ENCODE measurements at places on chromosomes 11 and 22. TPM values are rescaled to one million over a fixed set of nuclear protein-coding genes. Genes with fewer than 3 reads are reported as not detected.

DNA sequence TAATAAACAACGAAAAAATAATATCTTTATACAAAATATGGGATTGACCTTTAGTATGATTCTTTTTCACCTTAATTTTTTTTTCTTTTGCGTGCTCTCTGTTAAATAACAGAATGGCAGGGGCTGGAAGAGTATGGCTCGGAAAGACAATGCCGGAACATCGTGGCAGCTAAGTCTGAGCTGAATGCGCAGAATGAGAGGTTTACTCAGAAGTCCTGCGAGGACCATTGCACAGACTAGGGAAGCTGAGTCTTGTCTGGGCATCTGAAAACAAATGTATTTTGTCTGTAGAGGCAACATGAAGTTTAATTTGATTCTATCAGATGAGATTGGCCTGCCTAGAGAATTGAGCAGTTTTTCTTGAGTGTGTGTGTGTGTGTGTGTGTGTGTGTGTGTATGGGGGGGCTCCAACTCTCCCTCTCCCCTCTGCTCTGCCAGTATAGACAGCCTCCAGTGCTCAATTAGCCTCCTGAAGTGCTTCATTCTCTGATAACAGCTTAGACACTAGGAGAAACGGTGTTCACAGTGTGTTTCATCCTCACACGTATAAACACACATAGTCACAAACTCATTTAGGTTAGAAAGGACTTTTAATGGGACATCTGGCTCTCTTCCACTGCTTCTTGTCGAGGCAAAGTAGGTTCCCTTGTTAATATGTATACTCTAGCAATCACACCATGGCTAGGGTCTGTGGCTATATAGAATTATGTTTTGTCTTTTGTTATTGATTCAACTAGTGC lies 244.3 kb upstream of the SORL1-AS1 start:
- no peak for DNase-seq
- H3K4me1 ChIP-seq, result peaks cover 7% of the 10 kb centered on the region
- H3K36me3 ChIP-seq, result no peaks in the 10 kb centered on the region
- H3K4me3 ChIP-seq, result no peak overlapping the region
- H3K27ac ChIP-seq, result no peak overlapping the region
- H3K27me3 ChIP-seq, result peaks cover 24% of the 10 kb centered on the region

DNA sequence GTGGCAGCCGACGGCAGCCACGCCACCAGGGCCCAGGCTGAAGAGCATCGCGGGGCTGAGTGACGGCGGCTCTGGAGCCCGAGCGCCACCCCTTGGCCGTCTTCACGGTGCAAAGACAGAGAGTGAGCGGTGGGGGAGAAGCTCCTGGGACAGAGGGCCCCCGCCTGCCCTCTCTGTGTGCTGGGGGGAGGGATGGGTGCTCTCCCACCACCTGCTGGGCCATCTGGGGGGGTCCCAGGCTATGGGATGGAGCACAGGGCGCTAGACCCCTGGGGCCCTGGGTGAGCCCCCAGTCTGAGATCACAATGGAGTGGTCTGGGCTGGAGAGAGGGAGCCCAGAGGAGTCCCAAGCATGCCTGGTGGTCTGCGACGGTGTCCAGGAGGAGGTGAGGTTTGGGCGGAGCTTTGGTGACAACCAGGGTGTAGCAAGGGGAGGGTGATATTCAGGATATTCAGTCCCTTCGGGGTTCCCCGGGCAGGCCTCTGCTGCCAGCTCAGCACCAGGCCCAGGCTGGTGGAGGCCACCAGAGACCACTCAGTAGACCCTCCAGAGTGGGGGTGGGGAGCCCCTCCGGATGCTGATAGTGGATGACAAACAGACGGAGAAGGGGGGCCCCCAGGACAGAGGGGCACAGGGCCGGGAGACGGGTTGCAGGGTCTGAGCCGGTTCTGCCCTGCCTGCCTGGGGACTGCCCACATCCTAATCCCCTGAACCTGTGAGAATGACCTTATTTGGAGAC lies 78.1 kb upstream of the PRR5 start:
- H3K27ac ChIP-seq, result no peak overlapping the region
- no peak overlapping the region for H3K4me3 ChIP-seq
- no peaks in the 10 kb centered on the region for H3K36me3 ChIP-seq
- DNase-seq, result peak; percentile 92
- peaks cover 7% of the 10 kb centered on the region for H3K27me3 ChIP-seq

Gene IL17REL
- total RNA-seq, result not detected

DNA sequence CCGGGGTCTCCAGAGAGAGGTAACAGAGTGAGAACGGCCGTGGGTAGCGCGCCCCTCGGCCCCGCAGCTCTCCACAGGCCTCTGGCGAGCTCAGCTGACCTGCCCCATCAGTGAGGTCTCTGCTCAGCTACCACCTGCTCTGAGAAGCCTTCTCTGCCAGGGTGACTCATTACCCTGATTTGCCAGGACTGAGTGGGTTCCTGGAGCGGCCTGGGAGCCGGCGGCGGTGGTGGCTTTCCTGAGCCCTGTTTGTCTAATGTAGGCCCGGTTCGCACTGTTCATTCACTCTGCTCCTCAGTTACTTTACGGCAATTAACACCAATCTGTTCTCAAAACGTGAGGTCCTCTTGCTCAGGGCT lies 351.0 kb upstream of the B3GAT1 start:
- no peaks in the 10 kb centered on the region for H3K27me3 ChIP-seq
- no peak for DNase-seq
- no peak overlapping the region for H3K27ac ChIP-seq
- no peak overlapping the region for H3K4me3 ChIP-seq

DNA sequence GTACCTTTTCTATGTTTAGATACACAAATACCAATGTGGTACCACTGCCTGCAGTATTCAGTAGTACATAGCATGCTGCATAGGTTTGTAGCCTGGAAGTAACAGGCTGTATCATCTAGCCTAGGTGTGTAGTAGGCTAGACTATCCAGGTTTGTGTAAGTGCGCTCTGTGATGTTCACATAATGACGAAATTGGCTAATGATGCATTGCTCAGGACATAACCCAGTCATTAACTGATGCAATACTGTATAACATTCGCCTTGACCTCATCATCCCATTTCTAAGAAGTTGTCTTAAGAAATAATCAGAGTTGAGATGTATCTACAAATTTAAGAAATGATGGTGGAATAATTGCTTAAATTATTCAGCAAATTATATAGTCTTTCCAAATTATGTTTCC lies 116.0 kb upstream of the TIMP3 start:
- no peak for DNase-seq
- no peaks in the 10 kb centered on the region for H3K27me3 ChIP-seq
- H3K36me3 ChIP-seq, result no peaks in the 10 kb centered on the region
- no peak overlapping the region for H3K4me3 ChIP-seq
- H3K27ac ChIP-seq, result no peak overlapping the region

Gene KCNJ1
- total RNA-seq, result not detected

Gene SDHAF2
- 46.3 TPM for total RNA-seq

GRCh38 chr22:42280836-42281235 lies 10.4 kb upstream of the TCF20 start:
- no peaks in the 10 kb centered on the region for H3K36me3 ChIP-seq
- no peak overlapping the region for H3K4me3 ChIP-seq
- no peak overlapping the region for H3K27ac ChIP-seq
- peaks cover 56% of the 10 kb centered on the region for H3K27me3 ChIP-seq

GRCh38 chr11:1473786-1474185 lies 12.8 kb downstream of the MOB2 start:
- DNase-seq, result peak; percentile 52
- no peak overlapping the region for H3K27ac ChIP-seq
- H3K4me1 ChIP-seq, result no peaks in the 10 kb centered on the region

Gene TNNT3
- not detected for total RNA-seq

- peak; percentile 65 for DNase-seq
- peak overlapping the region; percentile 96 for H3K27ac ChIP-seq
Observed at GRCh38 chr11:61972672-61973475, 5.4 kb upstream of the FTH1 start.

- no peak overlapping the region for H3K27ac ChIP-seq
- H3K27me3 ChIP-seq, result peaks cover 30% of the 10 kb centered on the region
- H3K4me3 ChIP-seq, result no peak overlapping the region
- no peaks in the 10 kb centered on the region for H3K36me3 ChIP-seq
- H3K4me1 ChIP-seq, result peaks cover 5% of the 10 kb centered on the region
Observed at GRCh38 chr22:45096256-45096907, 67.3 kb upstream of the NUP50 start.

DNA sequence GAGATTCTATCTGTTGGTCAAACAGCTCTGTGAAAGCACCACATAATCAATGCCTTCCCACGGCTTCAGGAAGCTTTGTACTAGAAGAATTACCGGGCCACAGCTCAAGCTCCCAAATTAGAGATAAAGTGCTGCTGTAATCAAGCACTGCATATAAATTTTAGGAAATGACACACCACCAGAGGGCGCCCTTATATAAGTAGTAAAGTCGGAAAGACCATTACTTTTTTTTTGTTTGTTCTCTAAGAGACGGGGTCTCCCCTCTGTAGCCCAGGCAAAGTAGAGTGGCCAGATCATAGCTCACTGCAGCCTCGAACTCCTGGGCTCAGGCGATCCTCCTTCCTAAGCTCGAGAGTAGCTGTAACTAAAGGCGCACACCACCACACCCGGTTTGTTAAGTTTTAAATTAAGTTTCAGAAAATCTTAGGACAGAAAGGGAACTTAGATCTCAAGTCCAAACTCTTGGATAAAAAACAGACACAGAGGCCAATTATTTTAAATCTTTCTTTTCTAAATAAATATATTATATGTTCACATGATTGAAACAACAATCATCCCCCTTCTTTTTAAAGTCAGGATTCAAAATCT lies 32.6 kb downstream of the PRCP start:
- H3K4me3 ChIP-seq, result peak overlapping the region; percentile 66
- peak; percentile 39 for DNase-seq
- H3K27ac ChIP-seq, result no peak overlapping the region
- no peaks in the 10 kb centered on the region for H3K27me3 ChIP-seq
- no peaks in the 10 kb centered on the region for H3K36me3 ChIP-seq
- H3K4me1 ChIP-seq, result peaks cover 10% of the 10 kb centered on the region

DNA sequence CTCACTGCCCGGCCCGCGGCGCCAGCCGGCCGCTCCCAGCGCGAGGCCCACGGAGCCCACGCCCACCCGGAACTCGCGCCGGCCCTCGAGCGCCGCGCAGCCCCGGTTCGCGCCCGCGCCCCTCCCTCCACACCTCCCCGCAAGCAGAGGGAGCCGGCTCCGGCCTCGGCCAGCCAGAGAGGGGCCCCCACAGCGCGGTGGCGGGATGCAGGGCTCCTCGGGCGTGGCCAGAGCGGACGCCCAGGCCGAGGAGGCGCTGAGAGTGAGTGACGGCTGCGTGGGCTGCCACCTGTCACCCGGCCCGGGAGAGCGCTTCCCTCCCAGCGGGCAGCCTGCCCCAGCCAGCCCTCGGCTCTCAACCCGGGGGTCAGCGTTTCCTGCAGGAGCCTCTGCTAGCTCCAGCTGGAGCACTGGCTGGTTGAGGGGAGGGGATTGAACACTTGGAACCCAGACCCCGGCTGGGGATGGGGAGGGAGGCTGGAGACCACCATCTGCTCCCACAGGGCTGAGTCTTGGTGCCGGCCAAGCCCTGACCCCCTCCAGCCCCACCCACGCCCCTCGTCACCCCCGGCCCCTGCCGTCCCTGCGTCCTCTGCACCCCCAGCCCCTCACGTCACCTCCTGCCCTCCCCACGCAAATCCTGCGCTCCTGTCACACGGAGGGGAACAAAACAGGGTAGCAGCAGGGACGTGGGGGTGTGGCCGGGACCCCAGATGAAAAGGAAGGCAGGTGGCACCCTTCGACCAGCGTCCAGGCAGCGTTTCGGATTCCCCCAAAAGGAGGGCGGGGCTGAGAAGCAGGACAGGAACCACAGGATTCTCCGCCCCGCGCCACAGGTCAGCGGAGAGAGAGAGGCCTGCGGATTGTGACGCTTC lies 157.0 kb downstream of the BRD1 start:
- H3K27me3 ChIP-seq, result peaks cover 10% of the 10 kb centered on the region
- no peak overlapping the region for H3K27ac ChIP-seq
- no peaks in the 10 kb centered on the region for H3K4me1 ChIP-seq
- DNase-seq, result peak; percentile 71

GRCh38 chr11:15754221-15754620 lies 602.1 kb downstream of the SOX6 start:
- DNase-seq, result no peak
- H3K27ac ChIP-seq, result no peak overlapping the region
- H3K4me1 ChIP-seq, result no peaks in the 10 kb centered on the region
- H3K4me3 ChIP-seq, result no peak overlapping the region

- peaks cover 19% of the 10 kb centered on the region for H3K36me3 ChIP-seq
- peak overlapping the region; percentile 16 for H3K27ac ChIP-seq
- no peaks in the 10 kb centered on the region for H3K27me3 ChIP-seq
- H3K4me3 ChIP-seq, result no peak overlapping the region
Observed at GRCh38 chr22:27876684-27877083, 42.4 kb downstream of the PITPNB start.

DNA sequence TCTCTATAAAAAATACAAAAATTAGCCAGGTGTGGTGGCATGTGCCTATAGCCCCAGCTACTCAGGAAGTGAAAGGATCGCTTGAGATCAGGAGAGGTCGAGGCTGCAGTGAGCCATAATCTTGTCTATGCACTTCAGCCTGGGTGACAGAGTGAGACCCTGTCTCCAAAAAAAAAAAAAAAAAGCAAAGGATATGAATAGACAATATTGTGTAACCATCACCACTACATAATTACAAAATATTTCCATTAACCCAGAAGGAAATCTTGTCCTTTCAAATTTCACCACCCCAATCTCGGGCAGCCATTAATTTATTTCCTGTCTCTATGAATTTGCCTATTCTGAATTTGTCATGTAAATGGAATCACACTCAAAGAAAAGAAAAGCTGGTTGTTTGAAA lies 21.2 kb downstream of the RSF1 start:
- H3K27ac ChIP-seq, result no peak overlapping the region
- no peaks in the 10 kb centered on the region for H3K27me3 ChIP-seq
- H3K36me3 ChIP-seq, result no peaks in the 10 kb centered on the region

Data from osteoblast (primary cell).